Left ventricle myocardium superior (tissue), 1 donor: ENCODE measurements at places on chromosomes 16 and 17.
A peak's percentile ranks its signal among the peaks of the same experiment; 100 is the strongest.

DNA sequence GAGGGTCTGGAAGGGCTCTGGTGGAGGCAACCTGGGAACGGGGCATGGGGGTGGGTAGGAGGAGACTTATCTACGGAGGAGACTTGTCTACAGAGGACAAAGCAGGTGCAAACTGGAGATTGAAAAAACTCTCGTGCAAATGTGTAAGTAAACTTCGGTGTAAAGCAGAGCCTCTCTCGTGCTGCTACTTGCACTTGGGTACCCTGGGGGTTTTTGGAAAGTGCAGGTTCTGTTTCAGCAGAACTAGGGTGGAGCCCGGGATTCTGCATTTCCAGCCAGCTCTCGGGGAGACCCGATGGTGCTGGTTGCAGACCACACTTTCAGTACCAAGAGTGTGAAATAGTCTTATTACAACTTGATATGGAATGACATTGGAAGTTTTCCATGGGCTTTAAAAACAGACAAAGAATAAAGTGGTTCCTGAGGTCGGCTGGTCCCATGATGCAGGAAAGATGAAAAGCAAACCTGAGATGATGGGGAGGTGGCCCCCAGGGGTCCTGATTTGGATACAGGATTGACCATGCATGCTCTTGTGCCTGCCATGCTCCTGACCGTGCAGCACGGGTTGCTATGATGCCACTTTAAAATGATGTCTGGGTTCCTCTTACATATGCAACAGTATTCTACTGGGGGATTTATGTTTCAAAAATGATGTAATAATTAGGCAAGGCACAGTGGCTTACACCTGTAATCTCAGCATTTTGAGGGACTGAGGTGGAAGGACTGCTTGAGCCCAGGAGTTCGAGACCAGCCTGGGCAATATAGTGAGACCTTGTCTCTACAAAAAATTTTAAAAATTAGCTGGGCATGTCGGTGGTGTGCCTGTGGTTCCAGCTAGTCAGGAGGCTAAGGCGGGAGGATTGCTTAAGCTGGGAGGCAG is 69.3 kb downstream of the IRF8 start:
- no peak for DNase-seq

DNA sequence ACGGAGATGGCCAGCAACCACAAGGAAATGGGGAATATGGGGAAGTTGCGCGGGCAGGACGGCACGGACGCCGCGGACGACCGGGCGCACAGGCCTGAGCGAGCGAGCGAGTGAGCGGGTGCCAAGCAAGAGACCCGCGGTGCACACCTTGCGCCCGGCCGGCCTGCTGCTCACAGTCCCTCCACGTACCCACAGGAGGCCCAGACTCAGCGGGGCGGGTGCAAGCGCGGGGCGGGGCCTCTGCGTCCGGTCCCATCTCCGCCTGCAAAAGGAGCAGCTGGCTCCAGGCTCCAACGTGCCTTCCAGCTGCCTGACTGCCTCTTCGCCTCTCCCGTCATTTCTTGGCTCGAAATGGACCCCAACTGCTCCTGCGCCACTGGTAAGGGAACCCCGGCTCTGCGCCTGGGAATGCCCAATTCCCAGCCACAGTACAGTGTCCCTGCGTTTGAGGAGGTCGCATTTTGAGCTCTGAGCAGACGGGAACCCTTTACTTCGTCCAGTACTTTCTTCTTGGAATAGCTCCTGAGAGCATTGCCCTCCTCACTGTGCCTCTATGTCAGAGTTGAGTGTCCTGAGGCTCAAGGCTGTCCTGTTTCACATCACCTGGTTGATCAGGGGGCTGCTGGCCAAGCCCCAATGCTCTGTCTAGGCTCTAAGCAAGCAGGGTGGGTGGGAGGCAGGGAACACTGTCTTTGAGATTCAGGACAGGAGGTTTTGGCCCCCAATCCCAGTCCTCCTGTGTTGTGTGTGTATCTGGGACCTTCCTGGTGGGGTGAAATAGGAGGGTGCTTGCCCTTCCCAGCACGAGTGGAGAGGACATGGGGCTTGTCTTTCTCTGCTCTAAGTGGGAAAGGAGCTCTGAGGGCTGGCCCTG is 8.1 kb upstream of the MT1E start:
- DNase-seq = peak; percentile 92

DNA sequence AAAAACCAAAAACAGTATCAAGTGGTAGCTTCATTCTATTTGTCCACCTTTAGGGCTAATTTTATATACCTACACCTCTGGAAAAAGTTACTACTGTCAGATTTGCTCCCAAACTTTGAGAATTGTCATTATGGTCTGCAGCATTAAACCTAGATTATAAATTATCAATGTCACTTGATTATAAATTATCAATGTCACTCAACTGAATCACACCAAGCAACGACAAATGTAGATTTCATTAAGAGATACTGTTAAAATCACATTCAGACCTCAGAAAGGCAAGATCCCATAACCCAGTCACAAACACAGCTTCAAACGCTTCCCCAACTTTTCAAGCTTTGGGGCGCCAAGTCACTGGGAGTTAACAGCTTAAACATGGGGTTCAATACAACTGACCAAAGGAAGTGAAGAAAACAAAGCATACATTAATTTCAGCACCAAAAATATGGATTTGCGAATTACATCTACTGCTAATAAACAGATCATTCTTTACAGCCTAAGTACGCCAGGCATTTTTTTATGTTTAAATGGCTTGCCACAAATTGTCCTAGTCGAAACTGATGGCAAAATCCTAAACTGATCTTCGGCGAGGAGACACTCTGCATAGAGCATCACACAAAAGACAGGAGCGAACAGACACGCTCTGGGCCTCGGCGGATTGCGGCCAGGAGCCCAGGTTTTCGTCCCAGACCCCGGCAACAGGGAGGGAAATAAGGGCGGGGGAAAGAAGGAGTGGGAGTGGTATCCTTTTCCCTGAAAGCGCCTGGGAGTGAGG is 981 bp downstream of the GLG1 start:
- no peak for DNase-seq

- no peak for DNase-seq
Measured at GRCh38 chr17:66665194-66665593, 169.7 kb upstream of the CACNG5 start.

- no peak for DNase-seq
Measured at GRCh38 chr17:42882166-42882565, 18.4 kb upstream of the G6PC1 start.

DNA sequence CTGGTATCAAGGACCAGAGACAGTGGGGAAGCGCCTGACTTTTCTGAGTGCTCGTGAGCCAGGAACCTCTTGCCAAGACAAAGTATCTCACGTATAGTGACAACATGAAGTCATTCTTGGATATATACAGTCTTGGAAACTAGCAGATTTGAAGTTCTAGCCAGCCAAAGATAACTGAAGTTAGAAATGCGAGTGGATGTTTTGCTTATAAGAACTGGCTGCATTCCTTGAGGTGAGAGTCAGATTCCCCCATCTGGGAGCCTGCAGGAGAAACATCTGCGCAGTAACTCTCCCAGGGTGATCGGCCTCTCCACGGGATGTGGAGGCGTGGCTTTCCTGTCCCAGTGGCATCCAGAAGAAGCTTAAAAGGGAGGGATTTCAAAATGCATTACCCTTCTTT is 89.8 kb downstream of the SHISA6 start:
- DNase-seq = no peak

GRCh38 chr16:9847146-9847545 is 335.1 kb downstream of the GRIN2A start:
- DNase-seq = no peak

DNA sequence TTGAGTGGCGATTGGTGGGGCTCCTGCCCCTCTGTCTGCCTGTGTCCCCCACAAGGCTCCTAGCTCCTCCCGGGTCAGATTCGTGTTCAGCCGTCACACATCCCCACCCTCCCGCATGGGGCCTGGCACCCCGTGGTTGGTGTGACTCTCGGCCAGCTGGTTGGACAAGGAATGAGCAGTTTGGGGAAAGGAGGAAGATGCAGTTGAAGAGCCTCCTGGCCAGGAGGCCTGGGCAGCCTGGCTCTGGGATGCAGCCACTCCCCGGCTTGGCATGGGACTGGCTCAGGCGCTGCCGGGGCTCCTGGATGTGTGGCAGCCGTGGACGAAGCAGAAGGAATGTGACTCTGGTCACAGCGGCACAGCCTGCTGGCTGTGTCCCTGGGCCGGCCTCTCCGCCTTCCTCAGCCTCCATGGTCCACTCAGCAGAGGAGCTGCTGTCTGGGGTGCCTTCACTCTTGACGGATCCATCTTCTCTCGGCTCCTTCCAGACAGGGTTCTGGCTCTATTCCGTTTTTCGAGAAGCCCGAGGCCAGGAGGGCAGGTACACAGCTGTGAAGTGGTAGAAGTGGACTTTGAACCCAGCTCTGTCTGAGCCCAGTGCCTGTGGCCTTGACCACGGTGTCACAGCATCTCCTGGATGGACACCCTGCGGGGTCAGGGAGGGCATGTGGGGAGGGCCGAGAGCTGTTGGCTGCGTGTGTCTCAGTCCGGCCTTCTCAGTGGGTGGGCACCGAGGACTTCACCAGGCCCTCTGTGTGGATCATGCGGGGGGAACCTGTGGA is 2.1 kb downstream of the TRAF7 start:
- DNase-seq = no peak

DNA sequence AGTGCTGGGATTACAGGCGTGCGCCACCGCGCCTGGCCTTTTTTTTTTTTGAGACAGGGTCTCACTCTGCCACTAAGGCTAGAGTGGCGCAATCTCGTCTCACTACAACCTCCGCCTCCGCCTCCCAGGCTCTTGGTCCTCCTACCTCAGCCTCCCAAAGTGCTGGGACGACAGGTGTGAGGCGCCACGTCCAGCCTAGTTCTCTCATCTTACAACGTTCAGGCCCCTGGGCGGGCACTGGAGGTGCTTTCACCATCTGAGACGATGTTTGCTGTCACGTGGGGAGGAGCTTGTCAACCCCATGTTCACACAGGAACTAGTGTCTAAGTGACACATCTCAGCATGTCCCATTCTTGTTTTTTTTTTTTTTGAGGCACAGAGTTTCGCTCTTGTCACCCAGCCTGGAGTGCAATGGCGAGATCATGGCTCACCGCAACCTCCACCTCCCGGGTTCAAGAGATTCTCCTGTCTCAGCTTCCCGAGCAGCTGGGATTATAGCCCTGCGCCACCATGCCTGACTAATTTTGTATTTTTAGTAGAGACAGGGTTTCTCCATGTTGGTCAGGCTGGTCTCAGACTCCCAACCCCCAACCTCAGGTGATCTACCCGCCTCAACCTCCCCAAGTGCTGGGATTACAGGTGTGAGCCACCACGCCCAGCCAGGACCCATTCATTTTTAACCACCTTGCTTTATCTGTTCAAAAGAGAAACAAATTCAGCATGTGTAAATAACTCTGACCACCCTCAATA is 5.2 kb upstream of the FANCA start:
- DNase-seq = no peak

GRCh38 chr17:44400226-44400847 is 10.9 kb upstream of the ITGA2B start:
- DNase-seq = no peak

- no peak for DNase-seq
Measured at GRCh38 chr17:33140413-33141099, 148.9 kb downstream of the SPACA3 start.

DNA sequence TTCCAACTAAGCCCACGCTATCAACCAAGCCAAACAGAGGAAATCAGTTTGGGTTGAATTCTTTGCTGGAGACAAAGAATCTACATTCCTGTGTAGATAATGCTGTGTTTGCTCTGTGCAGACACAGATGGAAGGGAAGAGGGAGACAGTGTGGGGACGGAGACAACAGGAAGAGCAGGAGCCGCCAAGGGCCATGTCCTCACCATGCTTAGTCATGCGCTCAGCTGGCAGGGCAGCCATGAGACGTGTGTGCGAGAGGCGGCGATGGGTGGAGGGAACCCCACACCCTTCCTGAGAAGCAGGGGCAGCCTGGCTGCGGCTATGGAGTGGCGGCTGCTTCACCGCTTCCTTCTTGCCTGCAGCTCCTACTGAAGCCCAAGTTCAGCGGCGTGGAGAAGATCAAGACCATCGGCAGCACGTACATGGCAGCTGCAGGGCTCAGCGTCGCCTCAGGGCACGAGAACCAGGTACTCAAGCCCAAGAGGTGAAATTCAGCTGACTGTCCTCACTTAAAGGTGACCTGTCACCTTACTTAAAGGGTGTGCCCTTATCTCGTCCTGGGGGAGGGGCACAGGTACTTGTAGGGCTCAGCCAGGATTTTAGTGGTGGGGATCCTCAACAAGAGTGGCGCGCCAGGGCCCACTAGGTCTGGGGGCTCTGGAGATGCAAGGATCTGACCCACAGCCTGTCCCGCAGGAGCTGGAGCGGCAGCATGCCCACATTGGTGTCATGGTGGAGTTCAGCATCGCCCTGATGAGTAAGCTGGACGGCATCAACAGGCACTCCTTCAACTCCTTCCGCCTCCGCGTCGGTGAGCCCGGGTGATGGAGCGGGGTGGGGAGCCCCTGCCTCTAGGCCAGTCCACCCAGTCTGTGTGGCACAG is 47.5 kb downstream of the ADCY7 start:
- peak; percentile 84 for DNase-seq

DNA sequence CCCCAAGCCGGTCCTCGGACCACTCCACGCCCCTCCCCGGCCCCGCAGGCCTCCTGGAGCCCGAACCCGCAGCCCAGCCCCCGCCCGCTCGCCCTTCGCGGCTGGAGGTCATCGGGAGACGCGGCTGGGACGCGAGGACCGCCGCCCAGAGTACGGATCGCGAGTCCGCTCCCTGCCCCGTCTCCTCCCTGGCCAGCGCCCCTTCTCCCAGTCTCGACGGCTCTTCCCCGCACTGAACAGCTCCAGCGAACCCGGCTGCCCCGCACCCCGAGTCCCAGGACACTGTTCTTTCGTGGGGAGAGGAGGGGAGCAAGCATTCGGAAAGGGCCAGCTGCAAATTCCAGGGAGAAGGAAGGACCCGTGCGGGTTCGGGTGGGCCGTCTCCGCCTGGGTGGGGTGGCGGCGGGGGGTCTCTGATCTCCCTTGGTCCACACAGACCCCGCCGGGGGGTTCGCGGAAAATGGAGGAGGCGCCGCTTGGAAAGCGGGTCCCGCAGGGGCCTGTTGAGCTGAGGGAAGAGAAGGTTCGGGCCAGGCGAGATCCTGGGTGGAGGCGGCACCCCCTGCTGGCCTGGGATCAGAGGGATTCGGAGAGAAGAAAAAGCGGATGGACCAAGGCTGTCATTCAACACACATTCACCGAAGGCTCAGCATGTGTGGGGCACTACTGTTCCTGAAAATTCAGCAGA is 632 bp upstream of the RTN4RL1 start:
- peak; percentile 86 for DNase-seq

- DNase-seq = peak; percentile 46
Measured at GRCh38 chr16:84144209-84144858, 643 bp downstream of the HSDL1 start.

- no peak for DNase-seq
Measured at GRCh38 chr16:88538366-88539060, 31.7 kb upstream of the ZC3H18 start.
